Stimulated activated CD4-positive, alpha-beta T cell treated with anti-CD3 and anti-CD28 coated beads, Interleukin-4, amount 100 ng/mL, for 4 hours (primary cell): ENCODE measurements at places on chromosomes 16 and 17.

- DNase-seq = peak; percentile 35
Measured at GRCh38 chr16:85553436-85554113, 59.5 kb upstream of the GSE1 start.

DNA sequence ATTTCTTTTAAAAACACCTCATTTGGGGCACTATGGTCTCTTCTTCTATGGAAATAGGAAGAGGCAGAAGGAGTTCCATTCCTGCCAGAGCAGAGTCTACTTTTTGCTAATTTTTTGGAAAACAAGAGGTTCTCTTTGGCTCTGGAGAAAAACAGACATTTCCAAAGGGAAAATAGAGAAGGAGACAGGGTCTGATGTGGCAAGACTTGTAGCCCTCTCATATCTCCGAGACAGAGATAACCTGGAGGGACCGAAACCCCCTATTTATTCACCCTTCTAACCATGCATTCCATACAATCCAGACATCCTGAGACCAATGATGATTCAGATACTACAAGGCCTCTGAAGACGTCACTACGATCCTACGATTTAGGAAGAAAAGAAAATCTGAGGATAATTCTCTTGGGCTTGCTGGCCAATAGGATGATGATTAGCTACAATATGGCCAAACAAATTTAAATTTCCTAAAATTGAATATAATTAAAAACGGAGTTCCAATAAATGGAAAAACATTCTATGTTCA, 70.2 kb downstream of the HIC1 start:
- no peak for DNase-seq

DNA sequence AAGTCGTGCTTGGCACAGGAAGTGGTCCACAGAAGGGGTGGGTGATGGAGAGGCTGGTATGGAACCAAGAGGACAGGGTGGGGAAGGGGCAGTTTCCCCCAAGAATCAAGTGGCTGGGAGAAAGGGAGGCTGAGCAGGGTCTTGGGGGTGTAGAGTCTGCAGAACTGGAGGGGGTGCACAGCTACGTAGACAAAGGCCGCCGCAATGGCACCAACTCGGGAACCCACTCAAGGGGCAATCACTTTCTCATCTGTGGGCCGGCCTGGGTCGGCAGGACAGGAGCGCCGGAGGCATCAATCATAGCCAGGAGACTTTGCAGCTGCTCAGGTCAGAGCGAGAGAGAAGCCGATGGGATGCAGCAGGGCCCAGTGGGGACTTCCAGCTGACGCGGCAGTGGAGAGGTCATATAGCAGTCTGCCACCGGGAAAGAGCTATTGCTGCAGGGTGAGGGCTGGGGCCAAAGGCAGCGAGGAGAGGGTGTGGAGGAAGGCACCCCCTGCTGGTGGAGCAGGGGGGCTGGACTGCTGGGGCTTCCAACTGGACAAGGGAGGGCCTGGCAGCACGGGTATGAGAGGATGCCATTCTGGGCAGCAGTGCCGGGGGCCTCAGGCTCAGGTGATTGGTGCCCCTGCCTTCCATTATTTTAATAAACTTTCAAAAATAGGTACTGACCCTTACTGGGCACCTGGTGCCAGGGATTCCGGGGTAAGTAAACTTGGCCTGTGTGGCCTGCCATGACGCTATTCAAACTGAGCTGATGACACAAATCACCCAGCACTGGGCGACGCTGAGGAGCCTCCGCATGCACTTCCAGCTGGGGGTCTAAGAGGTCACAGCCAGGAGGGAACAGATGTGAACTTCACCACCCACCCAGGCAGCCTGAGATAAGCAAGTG, 52.5 kb upstream of the MTSS2 start:
- DNase-seq = no peak

- DNase-seq = no peak
Measured at GRCh38 chr17:6494239-6494941, 50.1 kb downstream of the PIMREG start.

- no peak for DNase-seq
Measured at GRCh38 chr16:74865922-74866598, 91.4 kb upstream of the FA2H start.

GRCh38 chr17:35515027-35515426, 22.5 kb downstream of the SLFN12L start:
- DNase-seq = no peak

- DNase-seq = peak; percentile 94
Measured at GRCh38 chr17:7842380-7843256, 8.6 kb downstream of the KDM6B start.

DNA sequence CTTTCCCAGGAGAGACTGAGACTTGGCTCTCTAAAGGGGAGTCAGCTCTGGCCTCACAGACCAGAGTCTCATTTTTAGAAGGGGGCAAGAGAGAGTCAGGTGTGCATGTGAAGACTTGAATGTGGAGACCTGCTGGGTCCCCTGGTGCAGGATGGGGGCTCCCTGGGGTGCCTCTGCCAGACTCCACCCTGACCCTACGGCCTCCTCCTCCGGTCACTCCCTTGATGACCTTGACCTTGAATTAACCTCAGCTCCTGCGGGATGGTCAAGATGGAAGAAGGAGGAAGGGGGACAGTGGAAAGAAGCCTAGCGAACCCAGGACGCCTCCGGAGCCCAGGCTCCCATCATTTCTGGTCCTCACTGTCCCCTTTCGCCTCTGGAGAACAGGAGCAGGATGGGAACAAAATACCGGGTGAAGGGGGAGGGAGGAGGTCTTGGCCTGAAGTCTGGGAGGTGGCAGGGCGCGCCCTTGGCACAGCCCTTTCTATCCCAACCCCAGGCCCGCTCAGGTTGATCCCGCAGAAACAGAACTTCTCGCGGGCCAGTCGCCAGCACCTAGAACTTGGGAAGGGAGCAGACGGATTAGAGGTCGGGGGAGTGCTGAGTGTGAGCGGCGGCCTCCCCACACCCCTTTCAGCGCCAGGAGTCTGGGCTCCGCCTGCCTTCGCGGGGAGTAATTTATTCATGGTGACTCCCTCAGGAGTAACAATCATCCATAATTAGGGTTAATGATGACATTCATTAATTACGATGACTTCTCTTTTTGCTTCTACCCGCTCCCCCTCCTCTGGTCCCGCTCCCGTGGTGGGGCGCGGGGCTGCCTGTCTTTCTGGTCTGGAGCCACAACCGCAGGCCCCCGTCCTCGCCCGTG, 1.6 kb downstream of the STAC2 start:
- no peak for DNase-seq

DNA sequence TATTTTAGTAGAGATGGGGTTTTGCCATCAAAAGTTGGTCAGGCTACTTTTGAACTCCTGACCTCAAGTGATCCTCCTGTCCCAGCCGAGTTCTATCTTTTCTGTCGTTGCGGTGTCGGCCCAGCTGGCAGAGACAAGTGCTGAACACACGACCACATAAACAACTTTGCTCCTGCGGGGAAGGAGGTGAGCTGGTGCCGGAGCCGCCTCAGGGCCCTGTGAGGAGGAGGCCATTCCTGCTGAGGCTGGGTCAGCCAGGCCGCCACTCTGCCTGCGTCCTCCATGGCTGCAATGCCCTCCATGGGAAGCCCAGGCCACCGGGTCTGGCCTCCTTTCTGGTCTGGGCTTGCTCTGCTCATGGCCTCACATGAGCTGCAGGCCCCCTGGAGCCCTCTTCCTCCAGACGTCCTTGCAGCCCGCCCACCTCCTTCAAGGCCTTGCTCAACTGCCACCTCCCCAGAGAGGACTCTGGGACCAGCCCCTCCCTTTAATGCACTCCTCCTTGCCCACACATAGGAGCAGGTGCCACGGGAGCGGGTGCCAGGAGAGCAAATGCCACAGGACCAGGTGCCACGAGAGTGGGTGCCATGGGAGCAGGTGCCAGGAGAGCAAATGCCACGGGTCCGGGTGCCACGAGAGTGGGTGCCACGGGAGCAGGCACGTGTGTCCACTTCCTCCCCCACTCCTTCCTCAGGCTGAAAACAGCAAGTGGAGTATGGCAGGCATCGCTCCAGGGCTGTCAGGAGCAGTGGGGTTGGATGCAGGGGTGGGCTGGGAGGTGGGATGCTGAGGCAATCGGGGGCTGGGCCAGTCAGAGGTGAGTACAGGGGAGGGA, 28.4 kb upstream of the CBFA2T3 start:
- DNase-seq = no peak

DNA sequence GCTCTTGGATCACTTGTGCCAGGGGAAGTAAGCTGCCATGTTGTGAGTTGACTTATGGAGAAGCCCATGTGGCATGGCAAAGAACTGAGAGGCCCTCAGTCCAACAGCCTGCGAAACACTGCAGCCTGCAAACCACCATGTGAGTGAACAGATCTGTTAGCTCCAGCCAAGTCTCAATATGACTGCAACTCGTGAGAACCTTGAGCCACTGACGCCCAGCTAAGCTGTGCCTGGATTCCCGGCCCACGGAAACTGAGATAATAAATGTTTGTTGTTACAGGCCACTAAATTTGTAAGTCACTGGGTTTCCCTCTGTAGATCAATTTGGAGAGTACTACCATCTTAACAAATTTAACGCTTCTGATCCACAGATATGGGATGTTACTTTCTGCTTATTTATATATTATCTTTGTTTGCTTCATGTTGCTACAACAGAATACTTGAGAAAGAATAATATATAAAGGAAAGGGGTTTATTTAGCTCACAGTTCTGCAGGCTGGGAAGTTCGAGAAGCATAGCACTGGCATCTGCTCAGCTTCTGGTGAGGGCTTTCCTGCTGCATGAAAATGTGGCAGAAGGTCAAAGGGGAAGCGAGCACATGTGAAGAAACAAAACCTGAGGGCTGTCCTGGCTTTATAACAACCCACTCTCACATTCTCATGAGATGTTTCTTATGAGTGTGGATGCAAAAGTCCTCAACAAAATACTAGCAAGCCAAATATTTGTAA, 29.4 kb upstream of the ATP2A3 start:
- no peak for DNase-seq

DNA sequence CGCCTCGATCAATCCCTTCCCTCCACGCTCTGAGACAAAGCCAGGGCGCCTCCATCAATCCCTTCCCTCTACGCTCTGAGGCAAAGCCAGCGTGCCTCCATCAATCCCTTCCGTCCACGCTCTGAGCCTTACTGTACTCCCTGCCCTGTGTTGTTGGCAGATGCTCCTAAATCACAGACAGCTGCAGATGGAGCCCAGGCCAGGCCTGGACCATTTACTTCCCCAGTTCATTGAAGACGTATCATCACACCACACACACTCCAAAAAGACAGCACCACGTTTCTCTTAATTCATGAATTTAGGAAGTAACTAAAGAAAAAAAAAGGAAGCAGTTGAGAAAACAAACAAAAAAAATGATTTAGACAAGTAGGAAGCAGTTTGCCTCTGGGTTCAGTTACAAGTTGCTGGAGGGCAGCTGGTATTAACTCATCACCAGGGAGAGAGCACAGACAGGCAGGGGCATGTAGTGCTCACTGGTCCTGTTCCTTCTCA, 7.4 kb upstream of the CD300LD start:
- DNase-seq = no peak

- no peak for DNase-seq
Measured at GRCh38 chr17:33055171-33055611, 63.5 kb downstream of the SPACA3 start.

DNA sequence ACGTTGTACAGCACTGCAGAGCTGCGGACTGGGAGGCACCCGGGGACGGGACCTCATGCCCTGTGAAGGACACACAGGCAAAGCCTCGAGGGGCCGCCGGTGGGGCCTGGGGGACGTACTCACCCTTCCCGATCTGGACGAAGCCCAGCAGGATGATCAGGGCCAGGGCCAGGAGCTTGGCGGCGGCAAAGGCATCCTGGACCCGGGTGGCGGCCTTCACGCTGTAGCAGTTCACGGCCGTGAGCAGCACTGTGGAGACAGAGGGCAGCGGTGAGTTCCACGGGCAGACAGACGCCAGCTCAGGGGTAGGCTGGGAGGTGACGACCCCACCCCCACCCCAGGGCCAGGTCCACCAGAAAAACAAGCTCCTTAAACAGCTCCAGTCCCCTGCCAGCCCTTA, 17.7 kb downstream of the SLC7A5 start:
- DNase-seq = no peak

DNA sequence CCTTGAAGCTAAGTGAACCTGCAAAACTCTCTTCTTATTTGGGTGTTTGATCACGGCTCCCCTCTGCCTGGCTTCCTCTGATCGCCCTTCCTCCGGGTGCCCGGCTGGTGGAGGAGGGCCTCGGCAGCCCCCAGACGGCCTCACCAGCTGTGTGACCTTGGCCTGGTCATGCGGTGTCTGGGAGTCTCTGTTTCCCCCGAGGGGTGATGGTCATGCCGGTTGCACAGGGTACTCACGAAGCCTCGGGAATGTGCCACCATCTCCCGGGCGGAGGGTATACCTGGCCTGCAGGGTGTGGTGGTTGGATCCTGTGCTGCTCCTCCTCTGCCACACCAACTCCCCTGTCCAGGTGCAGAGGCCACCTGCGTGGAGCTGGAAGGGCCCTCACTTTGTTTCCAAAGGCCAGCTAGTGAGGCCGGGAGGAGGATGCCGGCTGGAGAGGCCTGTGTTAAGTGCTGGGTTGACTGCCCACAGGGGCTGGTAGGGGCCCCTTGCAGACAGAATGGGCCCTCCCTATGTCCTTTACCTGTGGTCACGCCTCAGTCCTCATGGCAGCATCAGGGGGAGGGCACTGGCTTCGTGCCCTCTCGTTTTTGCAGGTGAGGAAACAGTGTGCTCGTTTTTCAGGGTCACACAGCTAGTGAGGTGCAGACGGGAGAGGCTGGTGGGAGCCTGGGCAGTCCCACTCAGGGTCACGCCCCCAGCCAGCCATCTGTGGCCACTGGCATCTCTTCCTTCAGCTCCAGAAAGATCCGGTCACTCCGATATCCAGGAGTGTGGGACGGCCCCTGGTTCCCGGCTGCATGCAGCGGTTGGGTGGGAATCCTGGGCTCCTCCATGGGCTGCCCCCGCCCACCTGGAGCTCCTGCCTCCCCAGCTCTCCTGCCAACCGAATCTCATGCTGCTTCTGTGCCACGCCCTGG, 148.5 kb upstream of the GSE1 start:
- DNase-seq = no peak

GRCh38 chr16:29316761-29317183, 89.7 kb downstream of the NPIPB11 start:
- no peak for DNase-seq

- DNase-seq = no peak
Measured at GRCh38 chr16:67393788-67394154, 473 bp upstream of the TPPP3 start.

- no peak for DNase-seq
Measured at GRCh38 chr17:47615766-47616424, 33.8 kb upstream of the KPNB1 start.
